LNCaP clone FGC (cell line): ENCODE measurements at places on chromosomes 3 and 15.

- DNase-seq, result no peak
Measured at GRCh38 chr3:51968883-51969678, 1.8 kb upstream of the PCBP4 start.

GRCh38 chr3:177093966-177094365 is 103.3 kb downstream of the TBL1XR1 start:
- no peak for DNase-seq

DNA sequence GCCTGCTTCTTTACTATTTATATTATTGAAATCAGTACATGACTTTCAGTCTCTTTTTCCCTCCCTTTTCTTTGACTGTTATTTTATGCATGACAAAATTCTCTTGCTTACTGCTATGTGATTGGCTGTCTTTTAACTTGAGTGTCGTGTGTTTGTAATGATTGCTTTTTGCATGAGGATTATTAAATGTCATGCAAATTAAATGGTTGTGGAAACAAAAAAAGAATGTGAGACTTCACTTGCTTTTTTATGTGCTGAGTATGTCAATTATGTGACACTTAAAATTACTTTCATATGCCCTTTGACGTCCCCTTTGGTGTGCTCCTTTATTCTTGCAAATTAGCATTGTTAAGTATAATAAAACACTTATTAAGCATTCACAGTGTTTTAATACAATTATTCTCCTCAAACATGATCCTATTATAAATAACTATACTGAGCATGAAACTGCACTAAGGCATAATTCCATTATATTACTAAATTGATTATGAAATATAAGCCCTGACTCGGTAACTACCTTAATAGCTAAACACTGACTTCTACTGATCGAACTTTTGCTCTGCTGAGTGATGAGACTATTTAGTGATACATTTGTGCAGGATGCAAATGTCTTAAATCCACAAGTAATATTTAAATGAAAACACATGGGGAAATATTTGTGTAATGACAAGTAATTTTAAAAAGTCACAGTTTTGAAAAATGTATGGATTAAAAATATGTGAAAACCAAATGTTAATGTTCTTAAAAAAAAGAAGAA is 401.7 kb downstream of the NLGN1 start:
- no peak for DNase-seq

GRCh38 chr3:135329479-135329878 is 534.4 kb downstream of the EPHB1 start:
- DNase-seq, result no peak

- DNase-seq, result no peak
Measured at GRCh38 chr3:170470063-170471016, 51.7 kb downstream of the CLDN11 start.

GRCh38 chr3:99250821-99251355 is 349.4 kb upstream of the DCBLD2 start:
- no peak for DNase-seq

DNA sequence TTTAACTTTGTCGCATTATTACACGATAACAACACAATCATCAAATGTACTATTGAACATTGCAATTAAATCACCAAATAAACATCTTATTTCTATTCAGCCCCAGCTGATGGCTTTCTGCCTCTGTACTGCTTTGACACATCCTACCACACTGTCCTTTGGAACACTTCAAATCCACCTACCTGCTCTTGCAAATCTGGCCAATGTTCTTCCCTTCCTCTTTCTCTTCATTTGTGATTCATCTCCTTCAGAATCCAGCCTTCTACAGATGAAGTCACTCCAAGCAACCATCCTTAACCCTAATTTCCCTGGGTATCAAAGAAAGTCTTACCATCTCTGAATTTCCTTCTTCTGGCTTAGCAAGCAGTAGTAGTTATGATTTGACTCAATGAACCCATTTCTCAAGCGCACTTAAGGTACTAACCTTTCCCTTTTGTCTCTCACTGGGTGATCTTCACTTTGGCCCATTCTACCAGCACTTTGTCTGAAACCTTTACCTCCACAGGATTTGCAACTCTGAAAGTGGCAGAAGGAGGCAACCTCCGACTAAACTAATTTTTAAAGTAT is 502.9 kb downstream of the FOXP1 start:
- DNase-seq, result no peak

DNA sequence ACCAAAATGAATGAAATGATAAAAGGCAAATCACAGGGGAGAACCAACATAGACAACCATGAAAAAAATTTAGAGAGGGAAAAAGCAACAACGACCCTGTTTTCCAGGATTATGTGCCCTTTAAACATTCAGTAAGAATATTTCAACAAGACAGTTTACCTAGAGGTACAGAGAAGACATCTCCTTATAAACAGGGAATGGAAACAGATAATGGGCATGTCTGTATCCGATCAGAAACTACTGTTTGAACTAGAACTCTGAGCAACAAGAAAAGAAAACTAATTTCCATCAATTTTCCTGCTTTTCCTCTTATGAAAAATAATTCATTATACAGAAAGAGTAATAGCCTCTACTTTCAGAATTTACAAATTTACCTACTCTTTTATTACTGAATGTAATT is 39.3 kb downstream of the DLG1 start:
- no peak for DNase-seq

DNA sequence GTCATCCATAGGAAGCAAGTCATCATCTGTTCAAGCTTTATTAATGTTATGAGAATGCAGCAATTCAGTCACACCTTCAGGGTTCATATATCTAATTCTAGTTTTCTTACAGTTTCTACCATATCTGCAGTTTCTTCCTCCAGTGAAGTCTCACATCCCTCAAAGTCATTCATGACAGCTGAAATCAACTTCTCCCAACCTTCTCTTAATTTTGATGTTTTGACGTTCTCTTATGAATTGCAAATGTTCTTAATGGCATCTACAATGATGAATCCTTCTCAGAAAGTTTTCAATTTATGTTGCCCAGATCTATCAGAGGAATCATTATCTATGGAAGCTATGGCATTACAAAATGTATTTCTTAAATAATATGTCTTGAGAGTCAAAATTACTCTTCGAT is 210.4 kb upstream of the ZBTB20 start:
- no peak for DNase-seq

DNA sequence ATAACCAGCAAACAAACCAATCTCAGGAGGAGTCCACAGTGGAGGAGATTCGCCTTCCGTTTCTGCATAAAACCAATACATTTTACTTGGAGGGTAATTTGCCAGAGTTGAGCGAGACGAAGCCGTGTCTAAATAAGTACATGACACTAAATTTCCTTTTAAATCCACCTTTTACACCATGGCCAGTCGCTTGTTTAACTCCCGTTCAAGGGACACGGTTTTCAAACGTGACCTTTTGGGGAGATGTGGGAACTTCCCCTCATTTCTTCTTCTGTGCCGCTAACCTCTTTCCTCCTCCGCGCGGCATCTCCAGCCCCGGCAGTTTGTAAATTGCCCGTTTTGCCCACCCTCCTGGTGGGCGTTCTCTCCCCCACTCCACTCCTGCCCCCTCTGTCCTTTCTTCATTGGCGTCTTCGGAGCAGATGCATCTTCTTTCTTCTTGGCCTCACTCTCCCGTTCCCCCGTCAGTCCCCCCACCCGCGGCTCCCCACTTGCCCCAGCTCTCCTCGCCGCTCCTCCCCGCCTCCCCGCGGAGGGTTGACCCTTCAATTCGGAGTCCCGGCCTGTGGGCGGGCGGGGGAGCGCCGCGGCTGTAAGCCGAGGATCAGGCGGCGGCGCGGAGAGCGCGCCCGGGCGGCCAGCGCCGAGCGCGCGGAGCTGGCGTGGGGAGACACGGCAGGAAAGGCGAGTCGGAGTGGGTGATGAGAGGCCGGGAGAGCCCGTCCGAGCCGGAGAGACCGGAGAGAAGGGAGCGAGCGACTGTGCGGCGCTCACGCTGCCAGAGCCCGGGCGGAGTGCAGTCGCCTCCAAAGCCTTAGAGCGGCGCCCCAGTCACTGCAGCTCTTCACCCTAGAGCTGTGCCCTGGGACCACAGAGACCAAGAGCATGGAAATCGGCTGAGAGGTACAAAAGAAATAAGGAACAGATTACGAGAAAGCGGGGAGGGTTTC is at the start of gene NLGN1:
Gene NLGN1 (plus strand): TSS at position 584 of the 950 bp plus-strand sequence.
- DNase-seq, result no peak

DNA sequence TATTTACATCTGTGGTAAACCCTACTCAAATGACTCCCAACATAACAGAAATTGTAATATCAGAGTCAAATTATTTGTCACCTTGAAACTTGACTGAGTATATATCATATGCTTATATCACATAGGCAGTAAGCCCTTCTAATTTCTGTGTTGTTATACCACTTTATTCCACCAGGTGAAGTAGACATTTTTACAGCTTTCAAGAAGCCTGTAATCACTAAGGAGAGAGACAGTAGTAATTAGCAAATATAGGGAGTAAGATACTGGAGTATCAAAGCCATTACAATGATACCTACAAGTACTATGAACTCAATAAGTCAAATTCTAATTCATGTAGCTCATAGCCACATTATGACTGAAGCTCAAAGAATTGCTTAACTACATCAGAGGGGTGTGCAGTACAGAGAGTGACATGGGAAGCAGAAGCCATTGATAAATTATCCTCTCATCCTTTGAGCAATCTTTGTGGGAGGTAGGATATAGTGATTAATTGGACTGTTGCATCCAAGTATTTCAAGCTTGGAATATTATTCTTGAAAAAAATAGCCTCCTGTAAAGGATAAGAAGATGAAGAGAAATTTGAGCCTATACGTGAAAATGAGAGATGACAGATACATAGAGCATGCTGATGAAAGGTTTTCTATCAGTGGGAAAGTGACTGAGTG is 1005.9 kb downstream of the ZPLD1 start:
- no peak for DNase-seq

DNA sequence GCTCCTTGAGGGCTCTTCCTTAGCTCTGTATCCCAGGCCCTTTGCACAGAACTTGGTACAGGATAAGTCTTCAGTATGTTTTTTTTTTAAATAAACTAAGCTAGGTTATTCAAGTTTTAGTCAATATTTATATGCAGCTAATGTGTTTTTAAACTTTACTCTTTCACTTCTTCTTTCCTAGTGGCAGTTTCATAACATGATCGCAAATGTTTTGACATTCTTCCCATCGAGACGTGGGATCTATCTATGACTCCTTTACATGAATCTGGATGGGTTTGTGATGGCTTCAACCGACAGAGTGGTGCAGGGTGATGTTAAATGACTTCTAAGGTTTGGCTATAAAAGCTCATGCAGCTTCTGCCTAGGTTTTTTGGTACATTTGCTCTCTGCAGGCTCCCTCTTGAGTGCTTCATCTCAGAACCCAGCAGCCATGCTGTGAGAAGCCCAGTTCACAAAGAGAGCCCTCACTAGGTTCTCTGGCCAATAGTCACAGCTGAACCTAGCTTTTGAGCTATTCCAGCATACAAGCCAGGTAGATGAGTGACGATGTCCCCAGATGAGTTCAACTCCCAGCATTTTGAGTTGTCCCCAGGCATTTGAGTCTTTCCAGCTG is 13.5 kb upstream of the MECOM start:
- DNase-seq, result no peak

- no peak for DNase-seq
Measured at GRCh38 chr3:125115640-125116039, 59.8 kb upstream of the HEG1 start.

DNA sequence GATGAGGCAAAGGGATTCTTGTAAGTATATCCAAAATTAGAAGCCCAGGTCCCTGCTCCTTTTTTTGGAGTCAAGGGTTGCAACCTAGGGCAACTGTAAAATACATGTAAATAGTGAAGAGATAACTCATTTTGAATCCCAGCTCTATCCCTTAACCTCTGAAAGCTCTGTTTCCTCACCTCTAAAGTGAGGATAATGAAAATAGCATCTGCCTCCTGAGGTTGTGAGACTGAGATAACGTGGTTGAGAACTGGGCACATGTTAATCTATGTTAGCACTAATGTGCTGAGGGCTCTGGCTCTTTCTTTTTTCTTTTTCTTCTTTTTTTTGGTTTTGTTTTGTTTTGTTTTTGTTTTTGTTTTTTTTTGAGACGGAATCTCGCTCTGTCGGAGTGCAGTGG is 4.8 kb upstream of the NKTR start:
- no peak for DNase-seq

DNA sequence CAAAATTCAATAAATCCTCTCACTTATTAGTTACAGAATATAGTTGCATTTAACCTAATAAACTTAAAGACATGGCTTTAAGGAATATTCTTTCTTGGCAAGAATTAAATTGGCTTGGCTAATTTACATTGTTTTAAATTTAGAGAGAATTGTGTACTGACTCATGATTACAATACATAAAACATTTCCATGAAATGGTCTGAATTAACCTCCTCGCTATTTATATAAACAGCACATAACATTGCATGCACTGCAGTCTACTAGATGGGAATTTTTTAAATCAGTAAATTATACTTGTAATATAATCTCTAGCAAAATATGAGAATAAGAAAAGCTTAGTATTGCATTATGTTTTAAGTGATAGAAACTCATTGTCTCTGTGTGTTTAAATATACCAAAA is 268.9 kb downstream of the SHOX2 start:
- no peak for DNase-seq

- DNase-seq, result no peak
Measured at GRCh38 chr3:101466465-101467309, 46.3 kb downstream of the SENP7 start.

DNA sequence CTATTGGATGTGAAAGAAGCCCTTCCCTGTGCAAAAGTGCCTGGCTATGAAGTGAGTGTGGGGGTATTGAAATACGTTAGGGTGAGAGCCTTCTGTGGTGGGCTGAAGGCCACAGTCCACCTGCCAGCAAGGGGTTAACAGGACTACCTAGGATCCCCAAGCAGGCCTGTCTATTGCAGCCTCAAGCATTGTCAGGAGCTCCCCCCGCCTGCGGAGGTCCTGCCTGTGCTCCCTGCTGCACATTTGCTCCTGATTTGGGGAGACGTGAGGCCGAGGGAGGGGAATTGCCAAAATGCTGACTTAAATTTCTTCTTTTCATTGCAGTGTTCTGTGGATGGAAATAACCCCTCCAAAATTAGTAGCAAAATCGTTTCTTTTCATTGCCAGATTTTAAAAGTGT is 56.2 kb downstream of the GABRG3 start:
- DNase-seq, result no peak

- DNase-seq, result no peak
Measured at GRCh38 chr3:178284181-178284580, 252.1 kb upstream of the KCNMB2 start.

- no peak for DNase-seq
Measured at GRCh38 chr15:62089616-62090015, 22.8 kb downstream of the C2CD4A start.

DNA sequence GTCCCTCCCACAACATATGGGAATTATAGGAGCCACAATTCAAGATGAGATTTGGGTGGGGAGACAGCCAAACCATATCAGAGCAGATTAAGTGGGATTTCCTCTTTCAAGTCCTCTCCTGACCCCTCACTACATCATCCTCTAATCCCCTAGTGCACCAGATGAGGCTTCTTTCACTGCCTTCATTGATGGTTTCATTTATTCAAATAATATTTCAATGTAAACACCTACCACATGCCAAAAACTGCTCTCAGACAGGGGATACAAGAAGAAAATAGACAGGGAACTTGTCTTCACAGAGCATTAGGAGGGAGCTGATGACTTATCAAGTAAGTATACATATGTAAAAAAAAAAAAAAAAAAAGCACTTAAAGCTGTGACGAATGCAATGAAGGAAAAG is 180.2 kb downstream of the NTRK3 start:
- no peak for DNase-seq
